ENCODE measurements at places on chromosomes 7 and 10.
A peak's percentile ranks its signal among the peaks of the same experiment; 100 is the strongest.

GRCh38 chr7:85529831-85530230 is 343.0 kb upstream of the SEMA3D start:
- no peak for DNase-seq

GRCh38 chr10:9825491-9826018 is 1192.1 kb upstream of the CELF2 start:
- no peak for DNase-seq

GRCh38 chr7:48637382-48637781 is 287.0 kb upstream of the CDC14C start:
- DNase-seq, result no peak

- DNase-seq, result no peak
Measured at GRCh38 chr10:44312401-44312800, 72.5 kb downstream of the CXCL12 start.

- DNase-seq, result no peak
Measured at GRCh38 chr7:73844131-73844547, 1.8 kb upstream of the METTL27 start.

- peak; percentile 30 for DNase-seq
Measured at GRCh38 chr7:39453743-39454355, 112.4 kb upstream of the YAE1 start.

DNA sequence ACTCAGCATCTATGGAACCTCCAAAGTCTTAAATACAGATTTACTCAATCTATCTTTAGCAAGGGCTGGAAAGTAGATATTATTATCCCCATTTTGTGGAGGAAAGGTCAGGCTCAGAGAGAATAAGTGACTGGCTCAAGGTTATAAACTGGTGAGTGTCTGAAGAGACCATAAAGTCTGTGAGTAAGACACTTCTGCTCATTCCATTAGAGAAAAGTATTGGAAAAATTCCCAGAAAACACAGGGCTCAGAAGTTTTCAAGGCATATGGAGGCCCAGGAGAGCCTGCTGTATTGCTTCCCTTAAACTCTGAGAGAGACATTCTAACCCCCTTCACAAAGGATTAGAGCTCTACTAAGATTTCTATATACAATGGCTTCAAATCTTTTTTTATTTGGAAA is 134.8 kb downstream of the PCDH15 start:
- no peak for DNase-seq

GRCh38 chr7:106121189-106121810 is 9.2 kb upstream of the SYPL1 start:
- no peak for DNase-seq

GRCh38 chr7:27185013-27185853 is at the start of gene HOXA11:
Gene HOXA11, minus strand, starts transcription at chr7:27185232. Its CDS starts 88 bp downstream, at chr7:27185144.
- no peak for DNase-seq

GRCh38 chr7:77887567-77887966 is 89.0 kb downstream of the PHTF2 start:
- no peak for DNase-seq
